Brain (organoid and tissue), 16 donors: ENCODE measurements at places on chromosomes 2 and 18. TPM values are rescaled to one million over a fixed set of nuclear protein-coding genes. Genes with fewer than 3 reads are reported as not detected.
A peak's percentile ranks its signal among the peaks of the same experiment; 100 is the strongest.

DNA sequence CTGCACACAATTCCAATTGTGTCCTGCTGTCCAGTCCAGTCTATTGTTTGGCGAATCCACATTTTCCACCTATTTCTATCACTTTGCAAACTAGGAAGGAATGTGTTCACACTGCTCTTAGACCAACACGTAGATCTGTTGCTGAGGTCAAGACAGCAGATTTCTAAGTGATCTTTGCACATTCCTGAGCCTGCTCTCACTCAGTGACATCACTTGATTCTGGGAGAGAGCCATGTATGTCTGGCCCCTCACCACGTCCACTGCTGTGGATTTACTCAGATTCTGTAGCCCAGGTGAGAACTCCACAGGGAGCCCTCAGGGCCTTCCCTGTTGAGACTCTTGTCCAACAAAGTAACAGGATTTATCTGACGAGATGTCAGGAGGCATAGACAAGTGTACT, 317.2 kb downstream of the TSN start:
- no peak for DNase-seq

DNA sequence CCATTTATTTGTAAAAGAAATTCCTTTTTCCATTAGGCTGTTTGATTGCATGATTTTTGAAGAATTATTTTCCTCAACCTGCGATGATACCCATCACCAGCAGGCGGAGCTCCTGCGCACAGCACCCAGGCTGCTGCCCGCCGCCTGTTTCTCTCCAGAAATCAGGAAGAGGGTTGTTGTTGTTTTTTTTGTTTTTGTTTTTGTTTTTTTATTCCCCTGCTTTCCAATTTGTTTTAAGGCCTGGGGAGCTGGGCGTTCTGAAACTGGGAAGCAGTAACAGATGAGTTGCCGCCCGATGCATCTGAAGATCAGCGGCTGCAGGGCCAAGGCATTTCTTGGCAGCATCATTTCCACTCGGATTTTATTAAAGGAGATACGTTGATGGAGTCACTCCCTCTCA, 132.1 kb downstream of the MBP start:
- DNase-seq: peak; percentile 77

DNA sequence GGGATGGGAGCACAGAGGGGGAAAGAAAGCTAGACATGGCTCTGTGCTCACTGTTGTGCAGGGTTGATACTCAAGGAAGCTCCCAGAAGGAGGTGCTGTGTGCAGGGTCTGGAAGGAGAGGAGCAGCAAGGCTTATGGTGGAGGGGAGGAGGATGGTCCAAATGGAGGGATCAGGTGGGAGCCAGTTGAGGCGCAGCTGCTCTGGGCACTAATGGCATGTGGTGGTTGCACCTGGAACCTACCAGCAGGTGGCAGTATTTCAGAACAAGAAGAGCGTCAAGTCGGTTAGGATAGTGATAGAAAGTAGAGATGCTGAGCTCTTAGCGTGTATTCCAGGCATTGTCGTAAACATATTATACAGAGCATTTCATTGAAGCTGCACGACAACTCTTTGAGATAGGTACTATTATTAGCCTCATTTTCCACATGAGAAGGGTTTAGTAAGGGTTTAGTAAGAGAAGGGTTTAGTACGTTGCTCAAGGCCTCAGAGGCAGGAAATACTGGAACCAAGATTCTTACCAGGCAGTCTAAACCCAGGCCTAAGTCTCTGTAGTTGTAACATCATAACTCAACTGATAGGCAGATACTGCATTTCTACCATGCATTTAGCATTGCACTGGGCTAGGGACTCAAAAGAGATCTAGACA, 223.7 kb downstream of the CYP26B1 start:
- peak; percentile 85 for DNase-seq

The CPSF3 gene
- polyA plus RNA-seq: 24.1 TPM

GRCh38 chr2:154402213-154402612, 296.3 kb upstream of the KCNJ3 start:
- peak; percentile 67 for DNase-seq

GRCh38 chr2:226548732-226549131, 250.9 kb downstream of the IRS1 start:
- no peak for DNase-seq

DNA sequence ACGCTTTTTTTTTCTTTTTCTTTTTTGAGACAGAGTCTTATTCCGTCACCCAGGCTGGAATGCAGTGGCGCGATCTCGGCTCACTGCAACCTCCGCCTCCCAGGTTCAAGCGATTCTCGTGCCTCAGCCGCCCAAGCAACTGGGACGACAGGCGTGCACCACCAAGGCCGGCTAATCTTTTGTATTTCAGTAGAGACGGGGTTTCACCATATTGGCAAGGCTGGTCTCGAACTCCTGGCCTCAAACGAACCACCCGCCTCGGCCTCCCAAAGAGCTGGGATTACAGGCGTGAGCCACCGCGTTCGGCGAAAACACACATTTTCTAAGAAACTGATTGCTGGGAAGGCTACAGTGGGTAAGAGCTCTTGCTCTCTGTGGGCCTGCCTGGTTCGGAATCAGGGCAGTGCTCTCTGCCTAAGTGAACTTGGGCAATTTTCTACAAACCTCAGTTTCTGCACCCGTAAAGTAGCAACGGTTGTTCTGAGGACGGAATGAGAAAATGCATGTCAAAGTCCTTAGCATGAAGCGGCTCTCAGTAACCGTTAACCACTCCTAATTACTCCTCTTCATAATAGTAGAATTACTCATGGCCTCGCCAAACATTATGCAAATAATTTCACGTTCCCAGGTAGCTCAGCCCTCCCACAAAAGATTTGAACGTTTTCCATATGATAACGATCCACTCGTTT, 1.0 kb upstream of the PMAIP1 start:
- DNase-seq: peak; percentile 43

DNA sequence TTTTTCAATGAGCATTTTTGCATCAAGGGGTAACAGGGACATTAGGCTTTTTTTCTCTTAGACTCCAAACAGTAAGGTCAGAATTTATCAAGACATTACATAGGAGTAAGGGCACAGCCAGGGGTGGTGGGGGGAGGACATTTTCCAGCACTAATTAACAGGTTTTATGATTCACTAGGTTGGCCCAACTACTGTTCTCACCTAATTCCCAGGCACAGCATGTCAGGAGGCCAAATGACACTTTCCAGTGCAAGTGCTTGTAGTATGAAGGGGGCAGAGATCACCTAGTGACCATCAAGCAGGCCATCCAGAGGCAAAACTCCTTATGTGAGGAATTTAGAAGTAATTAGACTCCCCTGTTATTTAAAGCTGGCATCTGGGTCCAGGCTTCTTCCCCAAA, 3.9 kb upstream of the MBD2 start:
- no peak for DNase-seq

DNA sequence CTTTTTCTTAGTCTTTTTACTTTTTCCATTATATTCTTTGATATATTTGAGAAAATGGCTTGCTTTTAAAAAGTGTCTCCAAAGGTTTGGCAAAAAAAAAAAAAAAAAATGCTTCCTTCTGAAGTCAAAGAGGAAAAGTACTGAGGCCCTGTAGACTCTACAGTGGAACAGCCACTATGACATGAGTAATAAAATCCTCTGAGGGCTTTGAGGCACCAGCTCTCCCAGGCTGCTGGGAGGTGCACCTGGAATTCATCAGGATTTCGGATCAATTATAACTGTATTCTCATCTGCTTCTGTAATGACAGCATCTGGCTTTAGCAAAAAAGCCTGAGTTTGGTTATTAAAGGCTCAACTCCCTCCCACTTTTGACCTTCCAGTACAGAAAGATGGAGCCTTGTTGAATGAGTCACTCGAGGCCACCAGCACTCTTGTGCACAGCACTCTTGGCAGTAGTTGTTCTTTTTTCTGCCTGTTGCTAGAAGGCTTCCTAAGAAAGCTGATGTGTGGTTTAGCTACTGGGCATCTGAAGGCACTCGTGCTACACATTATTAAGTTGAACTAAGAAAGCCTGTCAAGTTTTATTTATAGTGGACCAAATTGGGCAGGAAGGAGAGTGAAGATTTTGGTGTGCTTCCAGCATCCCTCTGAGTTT, 131.3 kb downstream of the PRPF40A start:
- no peak for DNase-seq

- no peak for DNase-seq
These were observed 272.9 kb downstream of the IRS1 start for GRCh38 chr2:226526716-226527115.

The STARD6 gene
- polyA plus RNA-seq: 0.75 TPM

The TBC1D8 gene
- polyA plus RNA-seq: 15.7 TPM

DNA sequence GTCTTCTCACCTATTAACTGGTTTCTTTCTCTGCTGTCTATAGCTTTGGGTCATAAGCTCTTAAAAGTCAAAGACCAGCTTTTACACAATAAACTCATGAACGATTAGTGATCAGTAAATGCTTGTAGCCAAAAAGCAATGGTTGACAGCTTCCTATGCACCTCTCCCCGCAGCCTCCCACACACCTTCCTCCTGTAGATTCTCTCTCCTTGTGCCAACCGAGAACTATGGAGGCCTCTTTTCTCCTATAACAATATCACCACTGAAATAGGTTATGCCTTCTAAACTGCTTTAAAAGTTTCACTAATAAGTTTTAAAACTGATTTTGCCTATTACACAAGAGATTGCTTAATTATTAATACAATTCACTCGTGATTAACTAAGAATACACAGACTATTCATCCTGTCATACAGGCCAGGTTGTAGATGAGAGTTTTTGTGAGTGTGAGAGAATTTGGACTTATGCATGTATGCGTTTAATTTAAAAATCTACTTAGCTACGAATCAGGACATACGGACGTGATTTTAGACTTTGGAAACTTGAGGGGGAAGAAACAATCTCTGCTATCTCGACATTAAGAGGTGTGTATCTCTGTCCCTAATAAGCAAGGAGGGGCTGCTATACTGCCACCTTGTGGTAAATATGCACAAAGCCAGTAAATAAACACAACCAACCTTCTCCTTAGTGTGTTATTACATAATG, 229.1 kb upstream of the RBBP8 start:
- peak; percentile 71 for DNase-seq

The CYRIA gene
- polyA plus RNA-seq: 5.7 TPM

The CCDC178 gene
- polyA plus RNA-seq: 2.8 TPM

The NPC1 gene
- 44.6 TPM for polyA plus RNA-seq

The MAP2 gene
- 95.4 TPM for polyA plus RNA-seq

The SAG gene
- polyA plus RNA-seq: not detected
